Naive thymus-derived CD4-positive, alpha-beta T cell (primary cell): ENCODE measurements at places on chromosomes 5 and 9. TPM values are rescaled to one million over a fixed set of nuclear protein-coding genes. Genes with fewer than 3 reads are reported as not detected.

GRCh38 chr5:146647656-146648199 lies 131.7 kb upstream of the GPR151 start:
- DNase-seq, result no peak

DNA sequence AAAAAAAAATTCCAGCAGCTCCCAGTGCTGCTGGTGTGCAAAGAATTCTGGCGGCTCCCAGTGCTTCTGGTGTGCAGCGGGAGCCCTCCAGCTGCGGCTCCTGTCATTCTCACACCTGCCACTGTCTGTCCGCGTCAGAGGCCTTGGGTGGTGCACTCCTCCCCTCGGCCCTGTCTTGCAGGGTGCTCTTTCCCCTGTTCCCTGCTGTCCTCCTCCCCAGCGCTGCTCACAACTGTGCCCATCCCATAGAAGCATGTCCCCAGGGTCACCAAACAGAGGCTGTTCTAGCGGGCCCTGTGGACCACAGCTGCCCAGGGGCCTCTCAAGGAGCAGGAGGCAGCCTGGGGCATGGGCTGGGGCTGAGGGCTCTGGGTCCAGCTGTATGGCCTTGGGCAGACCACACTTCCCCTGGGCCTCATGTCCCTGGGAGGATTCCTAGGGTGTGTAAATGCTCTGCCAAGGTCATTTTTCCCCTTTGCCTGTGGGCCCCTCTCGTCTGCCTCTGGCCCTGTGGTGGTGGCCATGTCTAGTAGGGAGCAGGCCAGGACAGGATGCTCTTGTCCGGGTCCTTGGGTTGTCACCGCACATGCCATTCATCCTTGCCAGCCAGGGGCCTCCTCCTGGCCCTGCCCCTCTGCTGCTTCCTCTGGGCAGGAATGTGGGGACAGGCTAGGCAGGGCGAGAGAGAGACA lies 68.2 kb downstream of the PHF2 start:
- DNase-seq, result no peak

- no peak for DNase-seq
These were observed 973.6 kb upstream of the WWC1 start for GRCh38 chr5:167317884-167318283.

NSMF gene
- polyA plus RNA-seq, result 10.9 TPM

ISL1 gene
- not detected for polyA plus RNA-seq

GRCh38 chr5:181028032-181028819 lies 11.8 kb upstream of the BTNL9 start:
- DNase-seq, result no peak
